NCI-H2081 treated with DMSO at 0.1 percent for 48 hours (cell line): ENCODE measurements at places on chromosomes 2 and 18.

GRCh38 chr2:73036766-73037165 is 34.7 kb downstream of the SFXN5 start:
- no peak for DNase-seq

DNA sequence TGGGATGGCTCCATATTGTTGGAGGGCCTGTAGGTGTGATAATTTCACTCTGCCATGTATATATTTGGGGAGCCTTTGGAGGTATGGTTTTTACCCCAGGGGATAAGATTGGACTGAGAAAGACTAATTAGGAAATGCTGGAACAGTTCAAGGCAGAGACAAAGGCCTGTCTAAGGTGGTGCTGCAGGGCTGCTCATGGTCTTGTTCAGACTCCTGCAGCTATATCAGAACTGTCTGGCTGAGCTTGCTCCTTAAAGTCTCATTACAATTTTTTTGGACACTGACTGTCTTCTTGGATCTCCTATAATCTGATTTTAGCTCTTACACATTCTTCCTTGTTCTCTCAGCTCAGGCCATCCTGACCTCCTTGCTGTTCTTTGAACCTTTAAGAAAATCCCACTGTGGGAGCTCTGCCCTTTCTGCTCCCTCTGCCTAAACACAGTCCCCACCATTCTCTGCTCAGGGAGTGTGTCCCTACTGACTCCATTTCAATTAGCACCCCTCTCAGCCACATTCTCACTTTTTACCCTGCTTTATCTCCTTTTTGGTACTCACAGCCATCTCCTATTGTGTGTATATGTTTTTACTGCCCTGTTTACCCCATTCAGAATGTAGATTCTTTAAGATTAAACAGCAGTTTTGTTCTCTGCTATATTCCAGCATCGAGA is 468.7 kb upstream of the FANCL start:
- DNase-seq: no peak

- no peak for DNase-seq
Observed at GRCh38 chr2:38261569-38262068, 115.5 kb downstream of the ATL2 start.

- no peak for DNase-seq
Observed at GRCh38 chr2:44708661-44709000, 232.9 kb upstream of the SIX3 start.

GRCh38 chr2:231464576-231465540 is 574 bp upstream of the NCL start:
- no peak for DNase-seq

- no peak for DNase-seq
Observed at GRCh38 chr2:69720404-69720803, 21.5 kb upstream of the ANXA4 start.
